SK-N-SH treated with all-trans-retinoic acid at 6 μM for 48 hours (cell line): ENCODE measurements at places on chromosomes 16 and 17.

GRCh38 chr16:85401917-85402766, 211.0 kb upstream of the GSE1 start:
- ATAC-seq = peak; percentile 19; the same call in 1 of the 3 replicates

DNA sequence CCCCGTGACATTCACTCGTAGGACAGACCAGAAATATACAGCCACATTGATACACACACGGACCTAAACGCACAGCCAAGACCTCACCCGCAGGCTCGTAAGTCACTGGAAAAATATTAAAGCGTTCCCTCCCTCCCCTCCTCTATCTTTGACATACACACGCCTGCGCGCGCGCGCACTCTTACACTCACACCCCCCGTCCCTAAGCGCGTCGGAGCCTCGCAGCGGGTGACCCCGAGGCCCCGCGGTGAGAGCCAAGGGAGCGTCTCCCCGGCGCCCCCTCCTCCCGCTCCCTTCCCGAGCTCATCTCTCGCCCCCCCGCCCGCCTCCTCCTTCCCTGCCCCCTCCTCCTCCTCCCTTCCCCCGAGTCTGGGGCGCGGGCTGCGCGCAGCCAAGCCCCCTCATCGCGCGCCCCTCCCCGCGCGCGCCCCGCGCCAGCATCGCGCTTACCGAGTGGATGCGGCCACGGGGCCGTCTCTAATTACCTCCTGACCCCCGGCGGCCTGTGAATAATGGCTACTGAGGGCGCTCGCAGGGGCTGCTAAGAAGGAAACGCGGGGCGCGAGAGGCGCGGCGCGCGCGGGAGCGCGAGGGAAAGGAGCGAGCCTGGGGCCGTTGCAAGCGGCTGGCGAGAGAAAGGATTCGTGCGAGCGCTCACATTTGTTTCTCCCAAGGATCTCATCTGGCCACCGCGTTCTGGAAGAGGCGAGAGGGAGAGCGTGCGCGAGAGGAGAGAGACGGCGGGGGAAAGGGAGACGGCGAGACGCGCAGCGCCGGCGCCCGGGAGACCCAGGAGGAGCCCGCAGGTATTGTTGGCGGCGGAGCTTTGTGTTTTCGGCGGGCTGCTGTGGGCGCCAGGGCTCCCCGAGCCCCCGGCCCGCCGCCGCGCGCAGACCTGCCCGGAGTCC, 42.4 kb downstream of the RAI1 start:
- ATAC-seq = peak; percentile 78

- no peak for ATAC-seq
Observed at GRCh38 chr16:87878704-87879103, 9.4 kb upstream of the SLC7A5 start.

DNA sequence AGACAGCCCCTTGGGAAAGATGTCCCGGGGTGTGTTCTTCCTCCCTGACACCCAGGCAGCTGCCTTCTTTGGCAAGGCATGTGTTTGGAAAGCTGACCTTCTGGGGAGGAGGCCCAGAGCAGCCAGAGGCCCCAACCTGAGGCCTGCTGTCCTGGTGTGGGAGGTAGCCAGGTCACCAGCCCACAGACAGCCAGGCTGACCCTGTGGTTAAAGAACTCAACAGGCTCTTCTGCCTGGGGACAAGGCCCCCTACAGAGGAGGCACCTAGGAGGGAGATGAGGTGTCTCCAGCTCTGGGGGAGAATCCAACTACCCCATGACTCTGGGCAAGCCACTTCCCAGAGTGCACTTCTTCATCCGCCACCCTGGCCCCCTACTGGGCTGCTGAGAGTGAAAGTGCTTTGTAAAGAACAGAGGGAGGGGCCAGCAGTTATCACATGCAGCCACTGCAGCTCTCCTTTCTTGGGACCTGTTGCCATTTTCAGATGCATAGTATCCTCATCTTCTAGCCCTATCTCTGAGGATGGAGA, 13.1 kb upstream of the SREBF1 start:
- peak; percentile 45 for ATAC-seq

DNA sequence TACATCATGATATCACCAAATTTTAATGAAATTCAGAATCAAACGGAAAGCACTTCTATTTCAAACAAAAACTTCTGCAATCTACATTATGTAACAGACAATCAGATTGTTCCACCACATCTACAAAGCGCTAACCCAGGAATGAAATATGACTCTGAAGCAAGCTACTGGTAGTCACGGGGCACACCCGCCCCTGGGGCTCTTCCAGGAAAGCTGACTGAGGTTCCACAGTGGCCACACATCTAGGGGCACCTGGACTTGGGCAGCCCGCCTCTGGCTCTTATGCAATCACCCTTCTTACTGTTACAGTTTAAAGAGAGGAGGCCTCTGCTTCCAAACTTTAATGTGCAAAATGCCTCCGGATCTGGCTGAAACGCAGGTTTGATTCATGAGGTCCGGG, 27.5 kb downstream of the ZCCHC14 start:
- peak; percentile 84 for ATAC-seq

- ATAC-seq = no peak
Observed at GRCh38 chr16:27291106-27291505, 22.5 kb upstream of the NSMCE1 start.

- ATAC-seq = peak; percentile 82
Observed at GRCh38 chr17:20173091-20173490, 163.9 kb downstream of the SPECC1 start.
